ENCODE measurements at places on chromosomes 12 and 14.

DNA sequence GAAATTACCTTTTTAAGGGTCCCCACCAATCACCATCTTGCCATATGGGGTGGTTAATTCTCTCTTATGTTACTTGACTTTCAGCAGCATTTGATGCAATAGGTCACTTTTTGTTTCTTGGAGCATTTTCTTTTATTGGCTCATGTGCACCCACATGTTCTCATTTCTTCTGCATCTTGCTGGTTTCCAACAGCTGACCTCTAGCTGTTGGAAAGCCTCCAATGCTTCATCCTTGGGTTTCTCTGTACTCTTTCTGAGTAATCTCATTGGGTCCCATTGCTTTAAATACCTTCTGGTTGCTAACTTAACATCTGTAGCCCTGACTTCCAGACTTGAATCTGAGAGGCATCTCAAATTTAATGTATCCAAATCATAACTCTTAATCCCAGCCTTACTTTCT is 116.8 kb downstream of the CRADD start:
- DNase-seq, result no peak

- no peak for DNase-seq
Observed at GRCh38 chr14:96590190-96590864, 88.1 kb downstream of the PAPOLA start.

GRCh38 chr12:102095677-102096263 is 24.1 kb downstream of the NUP37 start:
- peak; percentile 25 for DNase-seq

DNA sequence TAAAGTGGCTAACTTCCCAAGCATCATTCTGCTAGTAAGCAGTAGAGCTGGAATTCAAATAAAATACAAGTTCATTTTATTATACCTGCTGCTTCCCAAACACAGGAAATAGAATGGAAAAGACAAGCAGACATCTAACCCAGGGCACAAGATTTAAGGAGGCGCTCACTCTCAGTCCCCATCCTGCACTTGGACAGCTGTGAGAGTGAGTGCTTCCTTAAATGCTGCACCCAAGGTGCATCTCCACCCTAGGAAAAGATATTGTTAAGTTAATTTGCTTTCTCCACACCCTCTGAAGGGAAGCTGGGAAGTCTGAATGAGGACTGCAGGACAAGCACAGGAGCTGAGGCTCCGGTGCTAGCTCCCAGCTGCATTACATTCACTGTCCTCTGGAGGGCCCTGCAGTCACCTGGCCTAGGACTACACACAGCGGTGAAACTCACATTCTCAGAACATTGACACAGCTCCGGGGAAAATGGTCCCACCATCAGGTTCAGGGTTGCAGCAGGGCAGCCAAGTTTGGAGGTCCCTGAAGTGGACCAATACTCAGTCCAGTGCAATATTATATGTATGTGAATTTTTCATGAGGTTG is 14.2 kb downstream of the HEBP1 start:
- peak; percentile 56 for DNase-seq

GRCh38 chr12:65278576-65279368 is at the start of gene MSRB3:
MSRB3 (plus strand) TSS chr12:65278683; CDS start chr12:65308580, 29,897 bp downstream.
- no peak for DNase-seq

DNA sequence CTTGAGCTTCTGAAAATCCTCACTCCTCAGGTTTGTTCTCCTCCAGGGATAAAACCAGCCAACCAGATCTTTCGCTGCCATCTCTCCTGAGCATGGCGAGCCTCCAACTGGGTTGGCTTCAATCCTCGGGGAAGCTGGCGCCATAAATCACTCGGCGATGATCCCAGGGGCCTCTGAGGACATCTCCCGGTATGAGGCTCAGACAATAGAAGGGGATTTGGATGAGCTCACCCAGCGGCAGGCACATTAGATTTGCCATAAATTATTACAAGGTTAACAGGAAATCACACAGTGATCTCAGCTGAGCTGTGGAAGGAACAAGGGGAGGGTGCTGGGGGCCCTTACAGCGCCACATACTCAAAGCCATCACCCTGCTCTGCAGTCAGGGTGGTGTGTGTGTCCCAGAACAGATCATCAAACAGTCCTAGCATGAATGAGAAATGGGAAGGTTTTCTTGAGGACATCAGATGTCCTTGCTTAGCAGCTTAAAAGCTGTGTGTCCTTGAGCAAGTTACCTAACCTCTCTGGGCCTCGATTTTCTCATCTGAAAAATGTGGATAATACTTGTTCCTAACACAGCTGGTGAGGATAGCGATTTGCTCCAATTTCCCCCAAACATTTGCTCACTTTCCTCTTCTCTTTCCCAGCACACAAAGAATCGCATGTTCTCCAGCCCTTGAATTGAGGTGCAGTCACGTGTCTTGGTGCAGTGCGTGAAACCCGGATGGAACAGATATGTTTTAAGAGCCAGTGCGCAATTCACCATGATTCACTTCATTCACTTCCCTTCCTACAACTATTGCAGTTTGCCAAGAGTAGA is 142.8 kb downstream of the SCARB1 start:
- DNase-seq, result no peak

GRCh38 chr12:22051114-22051698 is 5.2 kb downstream of the CMAS start:
- no peak for DNase-seq

GRCh38 chr12:58298803-58299202 is 357.4 kb downstream of the ATP23 start:
- DNase-seq, result no peak

- no peak for DNase-seq
Observed at GRCh38 chr14:50352584-50352983, 40.5 kb downstream of the DMAC2L start.

- DNase-seq, result no peak
Observed at GRCh38 chr12:4908684-4909409, 858 bp upstream of the KCNA1 start.

- DNase-seq, result no peak
Observed at GRCh38 chr12:112107306-112108201, 1.0 kb downstream of the NAA25 start.

DNA sequence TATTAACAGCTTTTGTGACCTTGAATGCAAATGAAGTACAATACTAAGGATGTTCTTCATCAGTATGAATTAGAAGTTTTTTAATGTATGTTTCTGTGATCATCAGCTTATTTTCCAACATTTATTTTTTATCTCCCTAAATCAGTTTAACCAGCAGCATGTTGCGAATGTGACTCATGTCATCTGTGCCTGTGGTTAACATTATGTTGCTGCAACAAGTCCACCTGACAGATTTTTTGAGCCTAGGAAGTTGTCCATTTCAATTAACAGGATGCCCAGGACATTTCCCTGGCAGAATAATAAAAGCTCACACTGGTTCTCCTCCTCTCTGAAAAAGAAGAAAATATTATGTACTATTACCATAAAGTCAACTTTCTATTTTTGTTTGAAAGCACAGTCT is 155.5 kb downstream of the SYT1 start:
- DNase-seq, result no peak

GRCh38 chr14:32072676-32073075 is 4.4 kb upstream of the ARHGAP5 start:
- no peak for DNase-seq

- no peak for DNase-seq
Observed at GRCh38 chr14:61147831-61148549, 133.1 kb downstream of the TMEM30B start.

DNA sequence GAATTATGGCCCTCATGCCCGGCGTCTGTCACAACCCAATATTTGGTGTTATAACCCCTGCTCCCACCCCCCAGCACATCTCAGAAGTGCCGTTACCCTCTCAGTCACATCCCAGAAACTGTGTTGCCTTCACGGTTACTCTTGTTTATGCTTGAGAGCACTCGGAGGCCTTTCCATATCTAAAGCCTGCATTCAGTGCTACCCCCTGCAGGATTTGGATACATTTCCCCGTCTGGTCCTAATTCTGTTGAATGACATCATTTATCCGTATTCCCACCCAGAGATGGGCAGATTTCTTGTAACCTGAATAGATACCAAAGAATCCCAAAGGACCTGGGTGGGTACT is 19.1 kb upstream of the FOS start:
- DNase-seq, result no peak

GRCh38 chr14:100840286-100841065 is 14.6 kb downstream of the MEG3 start:
- no peak for DNase-seq

DNA sequence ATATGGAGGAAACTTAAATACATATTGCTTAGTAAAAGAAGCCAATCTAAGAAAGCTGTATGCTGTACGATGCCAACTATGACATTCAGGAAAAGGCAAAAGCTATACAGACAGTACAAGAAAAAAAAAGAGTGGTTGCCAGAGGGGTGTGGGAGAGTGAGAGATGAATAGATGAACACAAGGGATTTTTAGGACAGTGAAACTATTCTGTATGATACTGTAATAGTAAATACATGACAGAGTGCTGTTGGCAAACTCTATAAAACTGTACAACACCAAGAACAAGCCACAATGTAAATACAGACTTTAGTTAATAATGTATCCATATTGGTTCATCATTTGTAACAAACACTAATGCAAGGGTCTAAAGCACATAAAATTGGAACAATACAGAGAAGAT is 10.9 kb upstream of the MIPOL1 start:
- no peak for DNase-seq

GRCh38 chr14:34356264-34356654 is 105.8 kb downstream of the SPTSSA start:
- no peak for DNase-seq

- no peak for DNase-seq
Observed at GRCh38 chr14:35336494-35337268, 44.5 kb downstream of the PSMA6 start.

- DNase-seq, result no peak
Observed at GRCh38 chr14:62158779-62159178, 396.6 kb downstream of the SNAPC1 start.

- no peak for DNase-seq
Observed at GRCh38 chr12:86834217-86834616, 578.0 kb upstream of the MGAT4C start.

DNA sequence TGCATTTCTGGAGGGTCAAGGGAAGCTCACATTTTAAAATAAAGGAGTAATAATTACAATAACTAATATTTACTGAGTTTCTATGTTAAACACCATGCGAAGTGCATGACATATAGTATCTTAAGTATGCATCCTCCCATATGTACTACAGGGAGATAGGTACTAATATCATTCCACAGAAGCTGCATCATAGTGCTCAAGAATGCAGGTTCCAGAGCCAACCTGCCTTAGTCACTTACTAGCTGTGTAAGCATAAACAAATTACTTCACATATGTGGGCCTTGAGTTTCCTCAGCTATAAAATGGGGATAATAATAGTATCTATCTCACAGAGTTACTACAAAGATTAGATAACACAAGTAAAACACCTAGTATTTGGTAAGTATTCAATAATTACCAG is 18.3 kb downstream of the ARMH4 start:
- no peak for DNase-seq

DNA sequence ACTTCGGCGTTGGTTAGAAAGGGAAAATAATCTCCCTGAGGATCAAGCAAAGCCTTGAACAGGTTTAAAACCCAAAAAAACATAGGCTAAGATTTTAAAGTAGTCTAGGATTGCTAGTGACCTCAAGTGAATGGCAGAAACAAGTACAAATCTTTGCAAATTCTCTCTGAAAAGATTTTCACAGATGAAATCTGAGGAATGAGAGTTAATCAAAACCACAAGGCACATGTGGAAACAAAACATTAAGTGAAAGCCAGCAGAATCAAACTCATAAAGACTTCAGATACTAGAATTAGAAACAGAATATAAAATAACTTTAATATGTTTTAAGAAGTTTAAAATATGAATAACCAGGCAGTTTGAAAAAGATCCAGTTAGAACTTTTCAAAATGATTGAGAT is 52.2 kb upstream of the CFL2 start:
- no peak for DNase-seq

GRCh38 chr12:19138956-19139355 is 9.4 kb downstream of the PLEKHA5 start:
- no peak for DNase-seq

GRCh38 chr12:64714551-64714968 is 44.6 kb downstream of the GNS start:
- no peak for DNase-seq

DNA sequence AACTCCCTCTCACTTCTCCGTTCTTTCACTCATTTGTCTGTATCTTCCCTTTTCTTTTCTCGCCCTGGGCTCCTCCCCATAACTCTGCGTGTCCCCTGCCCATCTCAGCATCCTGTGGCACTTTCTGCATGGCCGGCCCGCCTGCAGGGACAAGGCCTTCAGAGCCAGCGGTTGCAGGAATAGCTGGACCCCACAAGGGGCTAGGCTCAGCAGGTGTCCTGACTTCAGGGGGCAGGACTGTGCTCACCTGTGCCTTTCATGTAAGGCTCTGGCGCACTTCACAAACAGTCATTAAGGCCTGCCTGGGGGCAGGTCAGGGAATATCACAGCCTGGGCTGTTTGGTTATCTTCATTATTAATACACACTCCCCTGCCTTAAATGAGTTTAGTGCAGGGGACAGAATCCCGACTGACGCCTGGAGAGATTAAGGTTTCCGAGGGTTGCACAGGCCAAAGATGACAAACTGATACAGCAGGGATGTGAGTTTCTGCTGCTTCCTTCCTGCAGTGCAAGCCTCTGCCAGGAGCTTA is 768.8 kb upstream of the TBX3 start:
- DNase-seq, result no peak

Data from hematopoietic multipotent progenitor cell treated with erythropoietin and hydrocortisone succinate and interleukin-3 and kit ligand, for 15 days (in vitro differentiated cells).